Panc1 (cell line): ENCODE measurements at places on chromosomes 6 and 20. TPM values are rescaled to one million over a fixed set of nuclear protein-coding genes. Genes with fewer than 3 reads are reported as not detected.

Gene LINC00237
- not detected for total RNA-seq

Gene DYNLT2
- total RNA-seq, result 2.1 TPM

Gene RBM39
- 282 TPM for total RNA-seq

Gene CASS4
- 0.15 TPM for total RNA-seq

Gene IMPG1
- not detected for total RNA-seq

Gene BPIFB1
- 0.10 TPM for total RNA-seq

Gene GDAP1L1
- not detected for total RNA-seq
